ENCODE measurements at places on chromosomes 2 and 18. TPM values are rescaled to one million over a fixed set of nuclear protein-coding genes. Genes with fewer than 3 reads are reported as not detected.

- DNase-seq: peak; percentile 96
Observed at GRCh38 chr2:11697103-11697871, 27.3 kb upstream of the NTSR2 start.

- DNase-seq: no peak
Observed at GRCh38 chr2:13917958-13918357, 714.6 kb upstream of the LRATD1 start.

The GRB14 gene
- total RNA-seq: 2.0 TPM

- DNase-seq: no peak
Observed at GRCh38 chr2:113910110-113910717, 20.3 kb downstream of the ACTR3 start.

The SCN7A gene
- total RNA-seq: not detected

- no peak for DNase-seq
Observed at GRCh38 chr2:17795309-17795708, 21.0 kb upstream of the MSGN1 start.

DNA sequence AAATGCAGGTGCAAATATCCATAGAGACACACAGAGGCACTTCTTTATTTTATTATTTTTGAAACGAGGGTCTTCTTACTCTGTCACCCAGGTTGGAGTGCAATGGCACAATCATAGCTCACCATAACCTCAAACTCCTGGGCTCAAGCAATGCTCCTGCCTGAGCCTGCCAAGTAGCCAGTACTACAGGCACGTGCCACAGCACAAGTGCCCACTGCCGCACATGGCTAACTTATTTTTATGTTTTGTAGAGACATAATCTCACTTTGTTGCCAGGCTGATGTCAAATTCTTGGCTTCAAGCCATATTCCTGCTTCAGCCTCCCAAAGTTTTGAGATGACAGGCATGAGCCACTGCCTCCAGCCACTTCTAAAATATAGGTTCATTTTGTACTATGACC, 537.6 kb downstream of the THSD7B start:
- peak; percentile 2 for DNase-seq

- no peak for DNase-seq
Observed at GRCh38 chr2:102591491-102592045, 27.8 kb upstream of the SLC9A2 start.

The BCL2 gene
- 3.0 TPM for total RNA-seq

The PRKAG3 gene
- total RNA-seq: not detected

GRCh38 chr2:98484652-98485452, 40.2 kb downstream of the INPP4A start:
- DNase-seq: no peak

DNA sequence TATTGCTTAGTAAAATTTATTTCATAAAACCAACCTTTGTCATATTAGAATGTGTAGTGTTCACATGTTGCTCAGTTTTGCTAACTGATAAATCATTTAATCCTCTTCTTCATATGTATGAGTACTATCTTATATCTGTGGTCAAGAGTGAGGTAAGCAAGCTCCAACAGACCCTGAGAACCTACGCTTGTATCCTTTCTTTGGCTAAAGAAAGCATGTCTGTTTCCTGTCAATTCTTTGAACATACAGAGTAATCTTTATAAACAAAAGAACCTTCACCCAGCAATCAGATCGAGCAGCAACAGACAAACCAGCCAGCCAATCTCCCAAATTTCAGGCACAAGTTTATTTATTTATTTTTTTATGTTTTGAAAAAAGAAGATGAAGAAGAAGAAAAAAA, 6.4 kb downstream of the ADCYAP1 start:
- no peak for DNase-seq

GRCh38 chr2:110866045-110866444, 133.7 kb downstream of the ACOXL start:
- DNase-seq: no peak

The SERPINB11 gene
- not detected for total RNA-seq

The ANKRD36C gene
- total RNA-seq: 14.5 TPM

DNA sequence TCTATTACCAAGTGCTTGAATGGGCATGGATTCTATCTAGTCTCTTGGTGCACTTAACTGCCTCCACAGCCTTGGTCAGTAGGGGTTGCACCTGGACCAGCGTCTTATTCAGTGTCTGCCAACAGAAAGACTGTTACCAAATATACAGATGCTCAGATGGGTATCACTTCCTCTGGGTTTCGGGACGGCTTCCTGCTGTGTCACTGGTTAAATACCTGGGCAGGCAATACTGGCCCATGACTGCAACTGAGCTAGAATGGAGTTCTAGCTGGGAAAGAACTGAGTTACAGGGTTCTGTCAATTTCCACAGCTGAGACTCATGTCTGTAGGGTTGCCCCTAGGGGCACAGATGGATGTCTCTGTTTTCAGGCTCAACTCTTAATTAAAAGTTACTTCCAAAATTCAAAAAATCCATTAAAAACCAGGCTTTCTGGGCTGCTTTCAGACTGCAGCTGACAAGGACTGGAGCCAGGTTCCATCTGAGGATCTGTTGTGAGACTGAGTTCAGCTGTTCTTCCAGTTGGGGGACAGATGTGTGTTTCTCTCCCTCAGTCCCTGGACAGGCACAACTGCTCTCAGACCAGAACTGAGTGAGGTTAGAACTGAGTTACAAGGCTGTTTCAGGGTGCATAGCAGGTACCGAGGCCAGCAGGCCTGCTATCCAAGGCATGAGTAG, 789.6 kb upstream of the SLC8A1 start:
- no peak for DNase-seq

The ANKRD30BL gene
- total RNA-seq: not detected

GRCh38 chr18:35141567-35142274, 99.1 kb upstream of the ZNF397 start:
- no peak for DNase-seq

The EMILIN1 gene
- total RNA-seq: 0.21 TPM

The GKN2 gene
- total RNA-seq: not detected

The GPR55 gene
- not detected for total RNA-seq

DNA sequence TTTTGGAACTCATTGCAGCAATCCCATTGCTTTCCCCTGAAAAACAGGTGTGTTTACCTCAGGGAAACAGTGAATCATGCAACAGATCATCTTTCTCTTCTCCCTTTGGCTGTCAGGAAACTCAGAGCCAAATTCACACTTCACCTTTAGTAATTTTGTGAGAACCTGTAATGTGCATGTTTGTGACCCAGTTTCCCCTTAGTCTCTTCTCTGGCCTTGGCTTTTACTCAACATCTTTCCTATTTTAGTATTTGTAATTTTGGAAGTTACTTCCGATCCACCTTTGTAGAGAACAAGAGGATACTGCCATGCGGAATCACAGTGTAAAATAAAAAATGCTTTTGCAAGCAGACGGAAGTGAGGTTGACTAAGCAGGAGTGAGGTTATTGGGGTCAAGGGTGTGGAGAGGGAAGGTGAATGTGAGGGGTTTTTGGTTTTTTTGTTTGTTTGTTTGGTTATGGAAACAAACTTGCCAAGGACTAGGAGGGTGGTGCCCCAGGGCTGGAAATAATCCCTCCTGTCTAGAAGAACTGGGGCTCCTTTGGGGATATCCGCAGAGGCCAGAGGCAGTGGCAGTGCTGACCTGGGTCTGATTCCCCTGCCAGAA, 14.0 kb downstream of the ASPRV1 start:
- peak; percentile 22 for DNase-seq

The MAIP1 gene
- total RNA-seq: 17.7 TPM

The GREB1L gene
- 9.4 TPM for total RNA-seq

DNA sequence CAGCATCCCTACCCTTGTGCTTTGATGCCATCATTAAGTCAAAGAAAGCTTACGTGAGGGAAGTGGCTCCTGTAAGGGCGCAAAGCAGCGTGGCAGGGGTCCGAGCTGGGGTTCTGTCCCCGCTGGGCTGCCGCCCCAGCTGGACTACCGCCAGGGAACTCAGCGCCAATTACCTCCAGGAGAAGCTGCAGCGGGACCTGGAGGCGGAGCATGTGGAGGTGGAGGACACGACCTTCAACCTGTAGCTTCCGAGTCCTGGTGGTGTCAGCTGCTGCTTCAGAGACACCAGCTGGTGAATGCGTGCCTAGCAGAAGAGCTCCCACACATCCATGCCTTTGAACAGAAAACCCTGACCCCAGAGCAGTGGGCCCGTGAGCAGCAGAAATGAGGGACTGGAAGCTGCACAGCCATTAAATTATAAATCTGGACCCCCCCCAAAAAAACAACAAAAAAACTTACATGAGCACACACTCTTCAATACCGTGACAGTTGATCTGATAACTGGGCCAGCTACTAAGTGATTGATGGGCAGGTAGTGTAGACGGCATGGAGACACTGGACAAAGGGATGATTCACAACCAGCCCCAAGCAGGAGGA, 20.1 kb upstream of the YES1 start:
- DNase-seq: peak; percentile 27

DNA sequence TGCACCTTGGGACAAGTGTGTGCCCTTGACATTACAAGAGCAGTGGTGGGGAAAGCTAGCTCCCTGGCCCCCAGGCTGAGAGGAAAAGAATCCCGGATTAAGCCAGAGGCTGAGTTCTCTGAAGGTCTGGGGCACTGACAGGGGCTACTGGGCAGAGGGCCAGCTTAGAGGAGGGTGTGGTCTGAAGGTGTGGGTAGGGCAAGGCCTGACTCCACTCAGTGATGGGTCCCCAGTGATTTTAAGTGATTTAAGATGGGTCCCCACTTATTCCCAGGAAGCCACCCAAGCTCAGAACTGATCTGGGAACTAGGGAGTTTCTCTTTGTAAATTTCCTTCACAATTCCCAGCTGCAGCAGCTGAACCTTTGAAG, 8.8 kb downstream of the TMEM37 start:
- no peak for DNase-seq

The COL4A4 gene
- 0.25 TPM for total RNA-seq

DNA sequence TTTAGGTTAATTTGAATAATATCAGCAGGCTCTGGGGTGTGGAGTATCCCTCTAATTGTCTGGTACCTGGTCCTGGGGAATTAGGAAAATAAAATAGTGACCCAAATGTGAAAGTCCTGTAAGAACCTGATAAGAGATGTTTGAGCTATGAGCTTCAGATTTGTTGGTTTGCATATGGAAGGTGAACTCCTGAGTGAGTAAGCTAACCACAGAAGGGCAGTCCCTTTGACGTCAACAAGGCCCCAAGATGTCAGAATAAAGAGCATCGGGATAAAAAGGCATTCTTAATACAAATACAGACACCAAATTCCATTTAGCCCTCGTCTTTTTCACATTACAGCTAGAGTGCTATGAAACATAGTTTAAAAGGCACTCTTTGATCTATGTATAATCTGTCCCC, 1366.3 kb upstream of the TMEFF2 start:
- no peak for DNase-seq

DNA sequence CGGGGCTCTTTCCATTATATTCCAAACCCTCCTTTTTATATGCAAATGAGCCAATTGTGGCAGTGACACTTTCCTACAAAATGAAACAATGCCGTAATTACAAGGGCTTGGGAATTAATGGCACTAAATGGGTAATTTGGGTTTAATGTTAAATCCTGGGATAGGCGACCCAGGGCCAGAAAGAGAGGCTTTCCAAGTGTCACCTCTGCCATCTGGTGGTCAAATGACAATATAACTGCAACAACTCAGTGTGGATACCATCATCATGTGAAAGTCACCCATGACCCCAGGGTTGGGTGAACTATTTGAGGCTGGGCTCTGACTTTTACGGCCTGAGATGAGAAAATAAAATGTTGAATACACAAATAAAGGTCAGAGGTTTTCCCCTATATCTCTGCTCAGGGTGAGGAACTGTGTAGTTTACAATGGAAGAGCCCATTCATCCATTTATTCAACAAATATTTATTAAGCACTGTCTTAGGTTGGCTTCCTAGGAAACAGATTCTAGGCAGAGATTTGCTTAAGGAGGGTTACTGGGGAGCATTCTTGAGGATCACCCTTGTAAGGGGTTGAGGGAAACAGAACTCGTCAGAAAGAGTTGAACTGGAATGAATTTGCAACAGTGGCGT, 13.6 kb upstream of the THADA start:
- DNase-seq: peak; percentile 71

DNA sequence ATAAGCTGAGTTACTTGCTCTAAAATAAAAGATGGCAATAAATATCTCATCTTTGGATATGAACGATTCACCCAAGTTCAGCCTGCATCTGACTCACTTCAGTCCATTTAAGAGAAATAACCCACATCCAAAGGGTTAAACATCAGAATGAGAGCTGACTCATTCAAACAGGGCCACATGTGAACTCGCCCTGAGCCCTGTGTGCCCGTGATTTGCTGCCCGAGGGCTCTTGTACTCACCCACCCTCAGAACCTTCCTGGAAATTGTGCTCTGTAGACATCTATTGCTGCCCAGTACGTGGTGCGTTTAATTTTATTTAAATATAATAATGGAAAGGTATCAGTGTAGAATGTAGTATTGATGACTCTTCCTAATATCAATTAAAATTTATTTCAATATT, 66.9 kb upstream of the RBM44 start:
- peak; percentile 86 for DNase-seq

All from MCF 10A (cell line).